Stimulated activated CD4-positive, alpha-beta T cell treated with anti-CD3 and anti-CD28 coated beads, Interleukin-1b, Interleukin-23, amount 100 ng/mL, for 1 hour (primary cell): ENCODE measurements at places on chromosomes 7 and 10.

GRCh38 chr10:33056828-33057596 is 99.0 kb upstream of the ITGB1 start:
- DNase-seq, result no peak

- no peak for DNase-seq
Observed at GRCh38 chr7:110531186-110531585, 559.7 kb upstream of the LRRN3 start.

GRCh38 chr10:68603766-68604165 is 43.6 kb downstream of the TET1 start:
- no peak for DNase-seq

DNA sequence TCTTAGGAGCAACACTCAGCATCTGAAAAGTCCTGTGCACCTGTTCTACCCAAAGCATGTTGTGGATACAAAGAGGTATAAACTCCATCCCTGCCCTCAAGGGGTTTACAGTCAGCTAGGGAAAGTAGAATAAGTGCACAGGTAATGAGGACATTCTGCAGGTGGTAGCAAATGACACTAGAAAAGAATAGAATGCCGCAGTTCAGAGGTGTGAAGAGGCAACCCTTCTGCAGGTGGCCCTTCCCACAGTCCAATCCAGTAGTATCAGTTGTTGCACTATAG is 36.7 kb downstream of the WBP1L start:
- no peak for DNase-seq

DNA sequence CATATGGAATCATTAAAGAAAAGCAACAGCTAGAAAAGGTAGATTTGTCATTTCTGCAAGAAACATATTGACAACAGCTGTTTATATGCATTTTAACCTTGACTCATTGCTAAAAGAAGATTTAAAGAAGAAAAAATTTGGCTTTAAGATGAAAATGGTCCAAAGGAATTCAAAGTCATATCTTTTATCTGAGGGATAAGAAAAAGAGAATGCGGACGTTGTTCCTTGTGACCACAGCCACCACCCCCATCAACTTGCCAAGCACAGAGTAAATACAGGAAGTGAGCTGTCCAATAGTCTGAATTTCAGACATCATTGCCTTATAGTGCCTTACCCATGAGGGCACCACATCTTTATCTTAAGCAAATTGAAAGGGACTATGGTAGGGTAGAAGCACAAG is 7.3 kb upstream of the CRPPA start:
- no peak for DNase-seq

DNA sequence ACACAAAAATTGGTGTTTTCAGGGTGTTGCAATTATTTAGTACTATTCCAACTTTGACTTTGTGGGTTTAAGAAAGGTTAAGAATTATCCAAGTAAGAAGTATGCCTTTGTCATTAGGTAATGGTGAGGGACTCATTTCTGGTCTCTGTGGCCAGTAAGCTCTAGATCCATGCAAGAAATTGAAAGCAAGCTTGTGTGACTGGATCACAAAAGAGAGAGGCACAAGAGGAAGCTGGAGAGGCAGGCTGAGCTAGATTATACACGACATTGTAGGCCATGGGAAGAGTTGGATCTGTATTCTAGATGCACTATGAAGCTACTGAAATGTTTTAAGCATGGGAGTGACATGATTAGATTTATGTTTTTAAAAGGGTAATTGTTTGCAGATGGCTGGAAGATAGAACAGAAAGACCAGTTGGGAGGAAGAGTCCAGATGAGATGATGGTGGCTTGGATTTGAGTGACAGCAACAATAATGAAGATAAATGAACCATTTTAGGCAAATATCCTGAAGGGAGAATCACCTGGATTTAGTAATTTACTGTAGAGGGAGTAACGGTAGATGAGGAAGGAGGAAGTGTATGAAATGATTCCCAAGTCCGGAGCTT is 50.0 kb downstream of the CALD1 start:
- DNase-seq, result no peak
